ENCODE measurements at places on chromosomes 4 and X. TPM values are rescaled to one million over a fixed set of nuclear protein-coding genes. Genes with fewer than 3 reads are reported as not detected.
A peak's percentile ranks its signal among the peaks of the same experiment; 100 is the strongest.

Gene LRIT3
- not detected for polyA plus RNA-seq

Gene TCEAL3
- 56.3 TPM for polyA plus RNA-seq

Gene HOPX
- 79.1 TPM for polyA plus RNA-seq

Gene ARMCX2
- polyA plus RNA-seq: 11.8 TPM

- H3K27me3 ChIP-seq: no peaks in the 10 kb centered on the region
- peak overlapping the region; percentile 52 for H3K4me3 ChIP-seq
- peaks cover 27% of the 10 kb centered on the region for H3K4me1 ChIP-seq
- peak overlapping the region; percentile 98 for H3K27ac ChIP-seq
- no peak for DNase-seq
These were observed 426 bp upstream of the XIAP start for GRCh38 chrX:123859409-123859845.

GRCh38 chr4:25710637-25711036, 55.0 kb downstream of the SLC34A2 start:
- no peaks in the 10 kb centered on the region for H3K4me1 ChIP-seq
- no peaks in the 10 kb centered on the region for H3K27me3 ChIP-seq
- DNase-seq: no peak
- H3K36me3 ChIP-seq: no peaks in the 10 kb centered on the region
- no peak overlapping the region for H3K27ac ChIP-seq

DNA sequence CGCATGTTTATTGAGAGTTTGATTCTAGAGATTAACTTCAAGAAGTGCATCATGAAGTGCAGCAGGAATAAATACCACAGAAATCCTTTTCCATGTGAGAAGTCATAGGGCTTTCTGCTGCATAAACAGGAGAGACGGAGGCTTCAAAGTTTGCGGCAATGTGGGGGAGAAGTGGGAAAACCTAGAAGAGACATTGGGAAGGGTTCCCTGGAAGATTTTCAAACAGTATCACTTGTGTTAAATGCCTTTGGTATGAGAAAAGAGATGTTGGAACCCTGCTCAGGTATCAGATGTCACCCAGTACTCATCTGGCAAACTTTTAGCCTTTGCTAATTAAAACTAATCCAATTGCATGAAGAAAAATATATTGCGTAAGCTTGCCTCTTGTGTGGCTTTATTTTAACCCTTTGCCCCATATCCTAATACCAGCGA, 15.4 kb downstream of the NHS start:
- H3K27ac ChIP-seq: no peak overlapping the region
- H3K4me1 ChIP-seq: no peaks in the 10 kb centered on the region
- no peaks in the 10 kb centered on the region for H3K36me3 ChIP-seq
- H3K27me3 ChIP-seq: no peaks in the 10 kb centered on the region

- no peaks in the 10 kb centered on the region for H3K36me3 ChIP-seq
- no peak for DNase-seq
- H3K4me1 ChIP-seq: no peaks in the 10 kb centered on the region
- no peaks in the 10 kb centered on the region for H3K27me3 ChIP-seq
These were observed 39.1 kb upstream of the NPFFR2 start for GRCh38 chr4:71992571-71993312.

DNA sequence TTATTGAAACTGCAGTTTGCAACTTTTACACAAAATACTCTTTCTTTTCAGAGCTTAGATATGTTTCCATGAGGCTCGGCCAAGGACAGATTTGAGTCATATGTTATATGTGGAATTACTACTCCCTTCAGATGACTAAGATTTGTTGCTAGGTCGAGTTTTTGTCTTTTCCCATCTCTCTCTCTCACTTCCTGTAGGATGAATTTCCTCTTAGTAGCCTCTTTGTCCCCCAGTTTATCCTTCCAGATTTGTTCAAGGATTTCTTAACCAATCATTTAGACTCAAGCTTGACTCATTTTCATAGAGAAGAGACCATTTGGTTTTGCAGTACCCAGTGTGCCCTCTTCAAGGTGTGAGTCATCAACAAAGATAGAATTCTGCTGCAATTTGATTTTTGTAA, 209.2 kb downstream of the GLUD2 start:
- no peak overlapping the region for H3K4me3 ChIP-seq
- no peak overlapping the region for H3K27ac ChIP-seq
- DNase-seq: peak; percentile 17

- no peaks in the 10 kb centered on the region for H3K27me3 ChIP-seq
- no peak for DNase-seq
- no peak overlapping the region for H3K4me3 ChIP-seq
These were observed 107.8 kb upstream of the CBLL2 start for GRCh38 chrX:22164770-22165388.

- no peak for DNase-seq
- no peak overlapping the region for H3K27ac ChIP-seq
- H3K4me1 ChIP-seq: peaks cover 7% of the 10 kb centered on the region
- no peaks in the 10 kb centered on the region for H3K27me3 ChIP-seq
- H3K4me3 ChIP-seq: no peak overlapping the region
These were observed 455.5 kb downstream of the STIM2 start for GRCh38 chr4:27316176-27316575.

- H3K4me3 ChIP-seq: no peak overlapping the region
- no peaks in the 10 kb centered on the region for H3K36me3 ChIP-seq
- no peak overlapping the region for H3K27ac ChIP-seq
- no peaks in the 10 kb centered on the region for H3K27me3 ChIP-seq
- no peaks in the 10 kb centered on the region for H3K4me1 ChIP-seq
These were observed 18.8 kb downstream of the SLC7A11 start for GRCh38 chr4:138223231-138223910.

DNA sequence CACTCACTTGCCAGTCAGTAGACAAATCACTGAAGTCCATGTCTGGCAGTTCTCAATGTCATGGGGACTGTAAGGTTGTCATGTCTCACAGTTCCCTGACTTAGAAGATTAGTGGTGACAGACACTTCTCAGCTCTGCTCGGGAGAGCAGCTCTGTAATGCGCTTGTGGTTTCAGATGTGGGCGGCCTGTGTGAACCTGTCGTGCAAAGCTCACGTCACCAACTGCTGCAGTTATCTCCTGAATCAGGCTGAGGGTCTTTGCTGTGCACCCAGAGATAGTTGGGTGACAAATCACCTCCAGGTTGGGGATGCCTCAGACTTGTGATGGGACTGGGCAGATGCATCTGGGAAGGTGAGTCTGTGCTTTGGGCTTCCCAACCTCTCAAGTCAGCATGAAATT, at the start of gene IL9R:
Gene IL9R, plus strand, starts transcription at position 261 of the 400 bp plus-strand sequence. Its CDS starts 64 bp downstream, at position 325.
- H3K27ac ChIP-seq: no peak within 1 kb of the TSS
- no peaks in the 10 kb centered on the region for H3K27me3 ChIP-seq
- no peaks in the 10 kb centered on the region for H3K4me1 ChIP-seq
- H3K4me3 ChIP-seq: no peak within 1 kb of the TSS
- no peaks in the 10 kb centered on the region for H3K36me3 ChIP-seq

DNA sequence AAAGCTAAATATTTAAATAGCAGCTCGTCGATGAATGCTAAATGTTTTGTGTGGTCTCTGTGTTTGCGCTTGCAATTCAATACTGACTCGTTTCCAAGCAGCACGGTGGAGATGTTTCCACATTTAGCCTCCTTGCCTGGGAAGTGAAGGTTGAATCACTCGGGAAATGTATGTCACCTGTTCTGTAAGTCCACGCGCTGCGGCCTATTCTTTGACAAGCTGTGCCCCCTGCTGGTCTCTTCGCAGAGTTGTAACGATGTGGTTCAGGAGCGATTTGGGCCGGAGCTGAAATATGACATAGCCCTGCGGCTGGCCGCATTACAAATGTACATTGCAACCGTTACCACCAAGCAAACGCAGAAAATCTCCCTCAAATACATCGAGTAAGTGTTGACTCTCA, 89.6 kb upstream of the PRPS2 start:
- H3K27me3 ChIP-seq: no peaks in the 10 kb centered on the region
- no peak overlapping the region for H3K4me3 ChIP-seq
- H3K4me1 ChIP-seq: no peaks in the 10 kb centered on the region
- no peaks in the 10 kb centered on the region for H3K36me3 ChIP-seq
- H3K27ac ChIP-seq: no peak overlapping the region

DNA sequence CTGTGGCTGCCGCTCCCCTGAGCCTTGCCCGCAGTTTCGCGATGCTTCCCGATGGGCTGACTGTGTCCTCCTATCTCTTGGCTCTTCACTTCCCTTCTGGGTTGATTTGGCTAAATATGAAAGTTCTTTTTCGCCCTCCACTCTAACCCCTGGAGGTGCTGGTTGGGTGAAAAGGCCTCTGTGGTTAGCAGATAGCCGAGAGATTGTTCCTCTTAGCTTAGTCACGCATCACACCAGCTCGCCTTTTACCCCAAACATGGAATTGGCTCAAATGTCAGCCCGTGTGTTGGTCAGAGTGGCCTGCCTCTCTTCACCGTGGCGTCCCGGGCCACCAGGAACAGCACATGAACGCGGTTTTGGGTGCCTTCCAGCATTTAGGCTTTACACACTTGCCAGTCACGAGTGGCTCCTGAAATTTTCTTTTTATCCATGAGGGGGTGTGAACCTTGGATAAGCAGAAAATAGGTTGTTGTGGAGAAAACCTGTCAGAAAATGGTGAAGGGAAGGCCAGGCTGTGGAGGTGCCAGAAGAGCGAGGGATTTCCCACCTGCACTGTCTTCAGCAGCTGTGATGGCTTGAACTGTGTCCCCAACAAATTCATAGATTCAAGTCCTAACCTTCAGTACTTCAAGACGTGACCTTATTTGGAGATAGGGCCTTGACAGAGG, 8.9 kb downstream of the CLCN4 start:
- DNase-seq: peak; percentile 38
- H3K27ac ChIP-seq: peak overlapping the region; percentile 60
- H3K4me1 ChIP-seq: peaks cover 5% of the 10 kb centered on the region
